NCI-H187 treated with DMSO at 0.1 percent for 48 hours (cell line): ENCODE measurements at places on chromosomes 12 and 14.
A peak's percentile ranks its signal among the peaks of the same experiment; 100 is the strongest.

GRCh38 chr12:103680591-103681141, 93.6 kb downstream of the STAB2 start:
- DNase-seq: peak; percentile 93

DNA sequence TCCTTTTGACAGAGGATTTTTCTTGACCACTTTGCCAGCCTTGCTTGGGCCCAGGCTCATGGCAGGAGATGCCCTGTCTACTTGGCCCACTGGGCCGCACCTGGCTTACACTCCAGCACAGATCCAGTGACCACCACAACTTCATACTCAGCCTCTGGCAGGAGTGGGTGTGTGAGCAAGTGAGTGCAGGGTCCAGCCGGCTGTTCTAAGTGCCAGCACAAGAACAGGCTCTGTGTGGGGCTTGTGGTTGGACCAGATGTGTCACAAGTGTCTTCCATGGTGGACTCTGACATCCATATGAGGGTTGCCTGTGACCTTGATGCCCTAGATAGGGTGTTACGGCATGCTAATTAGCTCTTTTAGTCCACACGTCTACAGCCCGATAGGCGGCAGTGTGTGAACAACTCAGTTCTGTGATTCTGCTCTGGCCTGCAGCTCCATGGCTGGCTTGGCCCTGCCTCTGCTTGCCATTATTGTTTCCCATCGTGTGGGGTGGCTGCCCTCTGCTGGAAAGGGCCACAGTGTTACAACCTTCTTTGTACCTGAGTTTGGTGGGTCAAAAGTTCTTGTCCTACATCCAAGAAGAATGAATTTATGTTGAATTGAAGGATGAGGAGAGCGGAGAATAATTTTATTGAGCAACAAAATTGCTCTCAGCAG, 1089.1 kb downstream of the SLC6A15 start:
- DNase-seq: no peak

- no peak for DNase-seq
Measured at GRCh38 chr14:49569281-49569680, 16.9 kb downstream of the RPS29 start.

DNA sequence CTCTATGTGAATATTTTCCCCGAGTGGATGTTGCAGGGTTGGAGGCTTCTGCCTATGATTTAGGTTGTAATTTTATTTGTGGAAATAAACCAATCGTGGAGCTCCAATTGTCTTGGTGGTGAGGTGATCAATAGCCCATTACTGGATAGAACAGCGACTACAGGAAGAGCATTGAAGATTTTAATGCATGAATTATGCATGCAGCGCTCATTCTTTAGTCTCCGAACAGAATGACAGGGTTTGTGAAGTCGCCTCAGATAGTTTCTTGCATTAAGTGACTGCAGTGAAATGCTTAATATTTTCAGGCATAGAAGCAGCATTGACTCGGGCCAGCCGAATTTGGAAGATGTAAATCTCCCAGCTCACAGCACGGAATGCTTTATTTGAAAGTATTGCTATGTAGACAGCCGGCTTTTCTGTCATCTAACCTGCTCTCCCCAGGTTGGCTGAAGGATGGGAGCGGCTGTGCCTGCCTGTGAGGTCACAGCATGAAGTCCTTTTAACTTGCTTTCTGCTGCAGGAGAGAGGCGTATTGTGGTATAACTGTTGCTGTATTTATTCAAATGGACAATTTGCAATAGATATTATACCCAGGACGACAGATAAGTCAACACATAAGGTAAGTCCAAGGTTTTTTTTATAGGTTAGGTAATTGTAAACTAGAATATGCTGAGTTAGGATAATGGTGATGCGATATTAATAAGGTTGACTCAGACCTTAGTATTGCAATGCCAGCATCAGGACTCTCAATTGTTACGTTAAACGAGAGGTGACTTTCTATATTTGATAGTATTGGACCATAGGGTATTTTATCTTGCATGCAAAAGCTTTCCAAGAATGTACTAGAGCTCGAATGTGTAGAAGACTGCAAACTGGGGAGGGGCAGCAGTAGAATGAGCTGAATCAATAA, 135.7 kb downstream of the CNTN1 start:
- no peak for DNase-seq

DNA sequence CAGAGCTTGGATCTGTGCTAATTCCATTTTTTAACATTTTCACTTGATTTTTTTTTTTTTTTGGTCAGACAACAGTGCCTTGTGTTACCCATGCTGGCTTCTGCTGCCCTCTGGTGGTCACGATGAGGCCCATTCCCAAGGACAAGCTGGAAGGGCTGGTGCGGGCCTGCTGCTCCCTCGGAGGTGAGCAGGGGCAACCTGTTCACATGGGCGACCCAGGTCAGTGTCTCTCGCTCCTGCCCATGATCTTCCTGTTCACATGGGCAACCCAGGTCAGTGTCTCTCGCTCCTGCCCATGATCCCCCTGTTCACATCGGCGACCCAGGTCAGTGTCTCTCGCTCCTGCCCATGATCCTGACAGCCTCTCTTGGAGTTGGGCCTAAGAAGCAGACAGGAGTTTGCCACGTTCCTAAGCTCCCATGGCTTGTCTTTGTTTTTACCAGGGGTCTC, 59.4 kb downstream of the DGLUCY start:
- DNase-seq: peak; percentile 8

DNA sequence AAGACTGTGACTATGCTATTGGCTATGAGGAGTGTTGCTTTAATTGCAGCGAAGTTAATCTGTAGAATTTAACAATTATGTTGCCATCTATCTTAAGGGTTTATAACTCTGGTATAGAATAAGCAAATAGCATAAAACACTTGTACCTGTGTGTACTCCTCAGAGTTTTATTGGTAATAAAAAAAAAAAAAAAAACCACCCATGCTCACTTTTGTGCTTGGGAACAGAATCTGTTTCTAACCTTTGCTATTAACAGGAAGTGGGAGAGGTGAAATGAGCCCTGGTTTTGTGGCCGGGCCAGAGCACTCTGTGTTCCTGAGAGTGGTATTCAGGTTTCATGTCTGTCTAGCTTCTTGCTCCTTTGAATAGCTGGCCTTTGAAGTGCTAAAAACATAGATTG, 53.1 kb downstream of the PDE3A start:
- no peak for DNase-seq

GRCh38 chr12:83474369-83474768, 787.7 kb downstream of the TMTC2 start:
- no peak for DNase-seq

DNA sequence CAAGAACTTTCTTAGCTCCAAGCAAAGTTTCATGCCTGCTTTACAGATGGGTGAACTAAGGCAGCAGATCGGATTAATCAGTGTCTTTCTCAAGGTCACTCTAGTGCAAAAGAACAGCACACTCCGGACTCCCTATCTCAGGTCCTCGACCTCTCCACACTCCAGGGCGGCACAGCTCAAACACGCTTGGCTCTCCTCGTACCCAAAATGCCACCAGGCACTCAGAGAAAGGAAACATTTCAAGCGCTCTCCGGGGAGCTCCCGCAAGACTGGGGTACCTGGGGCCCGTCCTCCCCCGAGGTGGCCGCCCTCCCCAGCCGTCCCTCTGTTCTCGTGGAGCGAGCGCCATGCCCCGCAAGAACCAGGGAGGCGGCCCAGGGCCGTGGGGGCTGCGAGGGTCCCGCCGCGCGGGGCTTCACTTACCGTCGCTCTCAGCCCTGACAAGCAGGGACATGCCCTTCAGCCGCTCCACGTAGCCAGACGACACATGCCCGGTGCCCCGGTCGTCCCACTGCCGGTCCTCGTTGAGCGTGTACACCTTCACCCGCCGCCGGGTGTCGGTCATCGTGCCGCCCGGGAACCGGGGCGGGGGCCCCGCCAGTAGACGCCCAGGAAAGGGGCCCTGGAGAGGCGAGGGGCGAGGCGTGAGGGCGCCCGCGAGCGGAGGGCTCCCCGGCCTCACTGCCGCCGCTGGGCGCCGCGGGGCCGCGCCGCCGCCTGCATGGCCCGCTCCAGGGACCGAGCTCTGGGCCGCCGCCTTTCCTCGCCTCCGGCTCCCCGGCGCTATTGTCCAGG, 830 bp downstream of the PPP4R3A start:
- no peak for DNase-seq

DNA sequence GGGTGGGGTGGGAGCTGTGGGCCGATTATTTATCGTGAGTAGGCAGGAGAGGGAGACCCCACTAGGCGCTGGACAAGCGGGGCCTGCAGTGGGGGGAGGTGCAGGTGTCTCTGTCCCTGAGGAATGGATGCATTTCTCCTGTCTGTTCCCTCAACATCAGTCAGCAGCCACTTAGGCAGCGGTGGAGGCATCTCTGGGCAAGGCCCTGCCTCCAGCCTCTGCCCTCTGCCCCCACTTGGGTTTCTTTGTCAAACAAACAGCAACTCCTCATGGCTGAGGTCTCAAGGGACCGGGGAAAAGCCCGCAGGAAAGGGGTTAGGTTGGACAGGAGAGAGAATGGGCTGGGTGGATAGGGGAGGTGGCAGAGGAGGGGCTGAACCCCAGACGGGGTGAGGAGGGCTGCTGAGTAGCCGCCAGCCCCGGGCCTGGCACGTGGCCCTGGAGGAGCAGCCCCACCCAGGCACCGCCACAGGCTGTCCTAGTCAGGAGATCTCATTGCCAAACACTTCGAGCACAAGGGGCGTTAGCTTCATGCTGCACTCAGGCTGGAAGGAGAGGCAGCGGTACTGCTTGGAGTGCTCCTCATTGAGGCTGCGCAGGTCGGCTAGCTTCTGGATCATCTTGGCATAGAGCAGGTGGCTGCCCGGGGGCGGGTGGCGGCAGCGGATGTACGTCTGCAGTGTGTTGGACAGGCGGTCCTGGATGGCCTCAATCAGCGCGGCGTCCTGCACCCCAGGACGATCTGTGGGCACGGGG, 24.7 kb upstream of the HDAC7 start:
- DNase-seq: peak; percentile 77

DNA sequence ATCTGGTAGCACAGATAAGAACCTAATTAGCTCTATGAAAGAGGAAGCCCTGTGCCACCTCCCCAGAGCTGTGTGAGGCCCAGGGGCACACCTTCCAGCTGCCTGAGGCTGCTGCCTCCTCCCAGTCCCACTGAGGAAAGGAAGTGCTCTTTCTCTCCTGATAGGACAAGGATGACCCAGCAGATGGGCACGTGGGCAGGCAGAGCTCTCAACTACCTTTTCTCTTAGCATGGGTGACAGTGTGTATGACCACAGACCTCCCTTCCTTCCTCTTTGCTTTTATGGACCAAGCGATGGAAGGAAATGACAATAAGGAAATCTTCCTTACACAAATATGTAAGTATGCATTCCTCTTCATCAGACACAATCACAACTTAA, 127.6 kb upstream of the AMIGO2 start:
- no peak for DNase-seq

- DNase-seq: no peak
Measured at GRCh38 chr14:65019944-65020566, 33.4 kb downstream of the FNTB start.

GRCh38 chr12:62724947-62725451, 210.0 kb downstream of the PPM1H start:
- DNase-seq: no peak

- peak; percentile 58 for DNase-seq
Measured at GRCh38 chr12:105330283-105330930, at the start of gene C12orf75. Gene C12orf75, plus strand, starts transcription at chr12:105330691. Its CDS starts 201 bp downstream, at chr12:105330892.

- no peak for DNase-seq
Measured at GRCh38 chr12:66188584-66189485, at the start of gene IRAK3. Gene IRAK3, plus strand, starts transcription at chr12:66189214. Its CDS starts 86 bp downstream, at chr12:66189300.

GRCh38 chr14:38578278-38578681, 322.4 kb upstream of the CLEC14A start:
- DNase-seq: no peak

- DNase-seq: no peak
Measured at GRCh38 chr12:109053382-109054123, 1.2 kb downstream of the USP30 start.

GRCh38 chr14:77579065-77579464, 37.4 kb downstream of the SPTLC2 start:
- DNase-seq: no peak

GRCh38 chr12:51941011-51941581, 10.4 kb upstream of the ACVR1B start:
- no peak for DNase-seq

GRCh38 chr12:89721291-89721987, 12.8 kb upstream of the ATP2B1 start:
- DNase-seq: no peak

DNA sequence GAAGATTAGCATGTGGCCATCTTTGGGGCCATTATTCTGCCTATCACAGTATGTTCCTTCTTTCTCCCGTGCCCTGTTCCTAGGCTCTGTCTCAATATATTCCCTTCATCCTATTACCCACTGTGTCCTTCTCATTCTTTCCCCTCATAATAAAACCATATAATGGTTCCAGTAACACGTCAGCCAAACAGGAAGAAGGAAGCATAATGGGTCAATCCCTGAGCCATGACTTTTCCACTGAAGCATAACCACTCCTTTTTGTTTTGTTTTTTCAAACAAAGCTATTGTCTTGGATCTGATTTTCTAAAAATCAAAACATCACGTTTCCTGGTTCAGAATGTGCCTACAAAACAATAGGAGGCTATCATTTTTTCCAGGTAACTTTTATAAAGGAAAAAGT, 21.3 kb upstream of the RHOJ start:
- no peak for DNase-seq
